ENCODE measurements at places on chromosomes 2 and 18.

GRCh38 chr2:44965684-44966083, 24.2 kb downstream of the SIX3 start:
- no peak for DNase-seq

- DNase-seq: no peak
Measured at GRCh38 chr2:84131278-84131830, 327.7 kb downstream of the SUCLG1 start.

DNA sequence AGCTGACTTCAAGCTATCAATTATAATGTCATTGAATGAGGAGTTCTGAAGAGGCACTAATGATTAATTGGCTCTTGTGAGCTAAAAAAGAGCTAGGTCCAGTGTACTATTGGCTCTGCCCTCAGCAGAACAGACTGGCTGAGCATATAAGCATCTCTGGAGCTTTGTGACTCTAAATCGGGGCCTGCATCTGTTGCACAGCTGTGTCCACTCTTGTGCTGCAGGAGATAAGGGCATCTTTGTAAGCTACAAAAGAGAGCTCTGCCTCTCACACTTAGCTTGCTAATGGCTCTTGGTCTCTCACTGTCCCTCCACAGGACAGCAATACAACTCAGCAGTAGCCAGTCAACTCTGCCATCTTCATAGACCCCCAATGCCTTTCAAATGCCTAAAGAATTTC, 61.5 kb upstream of the L3MBTL4 start:
- DNase-seq: no peak

DNA sequence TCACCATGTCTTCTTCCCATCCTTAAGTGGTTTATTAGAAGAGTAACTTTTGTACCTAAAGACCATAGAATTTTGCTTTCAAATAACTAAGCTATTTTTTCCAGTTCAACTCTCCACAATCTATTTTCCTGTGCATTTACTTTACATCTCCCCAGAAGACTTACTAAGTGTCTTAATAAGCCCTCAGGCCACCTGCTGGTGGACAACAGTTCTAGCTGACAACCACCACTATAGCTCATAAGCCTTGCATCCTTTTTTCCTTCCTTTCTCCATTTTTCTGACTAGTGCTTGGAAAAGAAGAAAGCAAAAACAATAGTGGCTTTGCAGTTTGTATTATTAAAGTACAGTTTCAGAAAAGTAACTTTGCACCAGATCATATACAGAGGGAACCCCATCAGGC, 149.5 kb upstream of the TMEM200C start:
- peak; percentile 7 for DNase-seq

DNA sequence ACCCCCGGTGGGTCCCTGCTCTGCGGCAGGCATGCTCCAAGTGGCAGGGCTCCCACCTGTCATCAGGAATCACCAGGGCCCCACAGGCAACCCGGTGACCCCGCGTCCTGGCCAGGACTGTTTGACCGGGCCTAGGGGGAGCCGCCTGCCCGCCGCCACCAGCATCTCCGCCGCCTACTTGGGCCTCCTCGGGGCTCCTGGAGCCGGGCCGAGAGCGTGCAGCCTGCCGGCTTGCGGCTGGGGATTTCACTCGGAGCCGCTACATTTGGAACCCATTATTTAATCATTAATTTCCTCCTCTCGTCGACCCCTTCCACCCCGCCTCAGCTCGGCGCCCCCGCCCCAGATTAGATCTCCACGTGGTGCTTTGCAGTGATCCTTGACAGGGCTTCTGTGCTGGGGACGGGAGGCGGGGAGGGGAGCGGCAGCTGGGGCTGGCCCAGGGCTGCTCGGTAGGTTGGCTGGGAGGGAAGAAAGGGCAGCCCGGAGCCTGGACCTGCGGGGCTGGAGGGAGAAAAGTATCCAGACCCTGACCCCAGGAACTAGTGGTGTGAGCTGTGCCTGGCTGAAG, 295.4 kb downstream of the CYP26B1 start:
- DNase-seq: no peak

DNA sequence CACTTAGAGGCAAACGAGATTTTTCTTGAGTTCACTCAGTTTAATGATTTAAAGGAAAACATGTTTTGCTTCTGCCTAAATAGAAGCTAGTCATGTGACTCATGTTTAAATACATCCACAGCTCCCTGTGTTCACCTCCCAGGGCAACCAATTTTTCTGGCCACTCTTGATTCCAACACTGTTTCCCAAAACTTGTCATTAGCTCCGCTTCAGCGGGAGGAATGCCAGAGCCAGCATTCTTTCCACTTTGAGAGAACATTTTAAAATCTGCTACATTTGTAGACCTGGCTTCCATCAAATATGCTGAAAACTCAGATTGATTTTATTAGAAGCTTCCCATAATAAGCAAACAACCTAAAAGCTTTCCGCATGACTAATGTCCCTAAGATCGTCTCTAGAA, 2.8 kb upstream of the CYS1 start:
- no peak for DNase-seq

- DNase-seq: no peak
Measured at GRCh38 chr2:226691255-226691654, 108.4 kb downstream of the IRS1 start.

GRCh38 chr2:46669996-46670793, 190.8 kb downstream of the TMEM247 start:
- no peak for DNase-seq

DNA sequence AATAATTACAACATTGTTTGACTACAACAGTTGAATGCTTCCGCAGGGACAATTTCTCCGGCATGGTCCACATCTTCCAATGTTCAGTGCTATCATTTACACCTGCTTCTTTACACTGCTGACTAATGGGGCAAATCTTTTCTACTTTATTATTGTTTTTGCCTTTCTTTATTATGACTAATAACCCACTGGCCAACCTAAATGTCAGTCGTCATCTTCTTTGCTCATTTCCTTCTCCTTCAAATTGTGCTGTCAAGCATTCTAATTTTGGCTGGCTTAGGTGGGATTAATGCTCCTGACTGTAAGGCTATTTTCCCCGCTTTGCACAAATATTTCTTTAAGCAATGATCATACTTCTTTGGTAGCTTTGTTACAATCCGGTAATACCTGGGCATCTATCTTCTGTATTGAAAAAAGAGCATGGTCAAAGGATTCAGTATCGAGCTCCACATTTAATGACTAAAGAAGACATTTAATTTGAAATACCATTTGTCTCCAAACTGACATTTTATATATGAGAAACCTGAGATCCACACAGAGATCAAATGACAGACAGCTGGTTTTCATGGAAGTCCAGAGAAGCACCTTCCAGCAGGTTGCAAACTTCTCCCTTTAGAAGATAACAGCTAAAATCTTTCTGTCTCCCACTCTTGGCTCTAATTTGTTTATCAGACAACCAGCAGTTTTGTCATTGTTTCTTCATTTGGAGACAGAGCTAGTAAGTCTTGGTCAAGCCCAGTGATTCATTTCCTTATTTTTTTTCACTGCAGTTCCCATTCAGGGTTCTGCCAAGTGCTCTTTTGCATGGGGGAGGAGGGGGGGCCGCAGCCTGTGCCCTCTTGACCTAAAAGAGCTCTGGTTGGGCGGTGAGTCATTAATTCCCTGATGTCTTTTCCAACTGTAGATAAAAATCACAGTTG, 132.9 kb downstream of the SOCS6 start:
- peak; percentile 63 for DNase-seq

DNA sequence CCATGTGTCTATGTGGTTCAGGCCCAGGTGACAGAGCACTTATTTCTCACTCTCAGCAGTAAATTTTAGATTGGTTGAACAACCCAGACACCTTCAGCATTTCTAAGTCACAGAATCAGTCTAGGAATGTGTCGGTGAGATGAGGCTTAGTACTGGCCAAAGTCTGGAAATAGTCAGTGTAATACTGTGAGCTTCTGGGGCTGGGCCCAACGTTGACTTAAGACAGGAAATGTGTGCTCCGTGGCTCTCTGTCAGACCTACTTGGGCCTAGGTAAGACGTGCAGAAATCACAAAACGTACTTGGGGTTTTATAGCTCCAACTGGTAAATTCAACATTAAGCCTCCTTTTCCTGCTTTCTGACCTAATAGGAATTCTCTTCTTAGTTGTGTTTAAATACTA, 160.3 kb upstream of the COL3A1 start:
- no peak for DNase-seq

DNA sequence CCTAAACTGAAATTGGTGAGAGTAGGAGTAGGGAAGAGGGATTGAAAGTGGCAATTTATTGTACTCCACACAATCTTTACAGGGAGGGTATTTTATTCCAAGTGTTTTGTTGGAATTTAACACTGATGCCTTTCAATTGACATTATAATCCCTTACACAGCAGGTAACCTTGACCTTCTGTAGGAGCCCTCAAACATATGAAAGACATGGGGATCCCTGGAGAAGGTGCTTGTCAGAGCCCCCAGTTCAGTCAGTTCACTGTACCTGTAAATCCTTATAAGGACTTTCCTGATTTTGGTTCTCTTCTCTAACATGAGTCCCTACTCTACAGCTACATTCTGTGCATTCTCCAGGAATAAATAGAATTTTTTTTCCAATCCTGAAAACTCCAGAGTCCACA, 384.9 kb upstream of the NRP2 start:
- no peak for DNase-seq

GRCh38 chr2:236665572-236666118, 96.0 kb downstream of the ACKR3 start:
- DNase-seq: no peak

GRCh38 chr2:105383432-105384166, 15.3 kb downstream of the FHL2 start:
- no peak for DNase-seq

DNA sequence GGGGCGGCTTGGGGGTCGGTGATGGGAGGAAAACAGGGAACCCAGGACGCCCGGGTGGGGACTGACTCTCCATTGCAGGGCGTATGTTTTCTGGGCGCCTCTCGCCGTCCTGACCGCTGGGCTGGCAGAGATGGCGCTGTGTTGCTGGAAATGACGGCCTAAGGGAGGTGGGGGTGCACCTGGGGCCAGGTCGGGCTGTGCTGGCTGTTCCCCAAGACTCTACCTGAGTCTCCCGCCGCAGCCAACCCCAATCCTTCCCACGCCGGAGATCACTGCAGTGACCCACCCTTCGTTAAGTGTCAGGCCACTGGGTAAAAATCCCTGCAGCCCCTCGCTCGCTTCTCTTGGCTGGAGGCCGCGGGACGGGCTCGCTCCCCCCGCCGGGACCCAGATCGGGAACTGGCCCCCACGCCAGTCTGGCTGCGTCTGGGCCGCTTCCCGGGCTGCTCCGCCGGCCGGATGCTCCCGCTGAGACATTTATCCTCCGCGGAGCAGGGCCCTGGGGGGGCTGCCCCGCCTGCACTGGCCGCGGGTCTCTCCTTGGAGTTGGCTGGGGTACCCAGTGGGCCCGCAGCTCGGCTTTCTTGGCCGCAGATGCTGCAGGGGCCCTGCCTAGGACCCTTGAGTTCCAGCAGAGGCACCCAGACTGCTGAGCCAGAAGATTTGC, 7.8 kb upstream of the ARMC9 start:
- DNase-seq: no peak

DNA sequence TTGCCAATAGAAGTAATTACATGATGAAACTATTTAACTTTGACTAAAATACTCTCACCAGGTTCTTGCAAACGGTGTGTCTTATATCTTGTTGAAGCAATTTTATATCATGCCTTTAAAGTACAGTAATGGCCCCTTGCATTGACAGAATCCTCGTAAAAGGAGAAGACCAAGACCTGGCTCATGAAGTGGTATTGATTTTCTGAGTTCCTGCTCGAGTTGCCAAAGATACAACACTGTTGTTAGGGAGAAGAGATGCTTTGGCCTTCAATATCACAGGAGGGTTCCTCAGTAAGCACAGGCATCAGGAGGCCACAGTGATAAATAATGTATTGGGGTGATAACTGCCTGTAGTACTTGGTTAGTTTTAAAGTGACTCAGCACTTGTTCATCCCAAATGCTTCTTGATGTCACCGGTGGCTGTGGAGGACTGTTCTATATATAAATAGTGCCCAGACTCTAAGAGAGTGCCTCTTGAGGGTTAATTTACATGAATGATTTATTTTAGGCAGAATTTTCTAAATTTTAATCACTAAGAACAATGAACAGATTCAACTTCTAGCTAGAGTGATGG, 571.7 kb upstream of the FANCL start:
- no peak for DNase-seq

DNA sequence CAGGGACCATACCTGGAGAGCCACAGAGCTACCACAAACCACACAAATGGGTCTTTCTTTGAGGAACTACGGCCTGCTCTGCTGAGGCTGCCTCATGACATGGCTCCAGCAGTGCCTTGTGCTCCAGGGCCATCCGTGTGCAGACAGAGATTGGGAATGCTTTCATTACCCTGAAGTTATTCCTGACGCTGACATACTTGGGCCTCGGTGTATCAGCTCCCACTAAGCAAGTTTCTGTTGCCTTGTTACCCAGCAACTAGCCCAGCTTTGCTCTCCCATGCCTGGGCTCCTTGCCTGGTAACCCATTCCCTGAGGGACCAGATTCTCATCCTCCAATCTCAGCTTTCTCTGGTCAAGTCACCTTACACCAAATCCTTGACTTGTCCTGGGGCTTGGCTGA, 80.3 kb upstream of the FZD7 start:
- no peak for DNase-seq
